ENCODE measurements at places on chromosomes 4 and X.
A peak's percentile ranks its signal among the peaks of the same experiment; 100 is the strongest.

DNA sequence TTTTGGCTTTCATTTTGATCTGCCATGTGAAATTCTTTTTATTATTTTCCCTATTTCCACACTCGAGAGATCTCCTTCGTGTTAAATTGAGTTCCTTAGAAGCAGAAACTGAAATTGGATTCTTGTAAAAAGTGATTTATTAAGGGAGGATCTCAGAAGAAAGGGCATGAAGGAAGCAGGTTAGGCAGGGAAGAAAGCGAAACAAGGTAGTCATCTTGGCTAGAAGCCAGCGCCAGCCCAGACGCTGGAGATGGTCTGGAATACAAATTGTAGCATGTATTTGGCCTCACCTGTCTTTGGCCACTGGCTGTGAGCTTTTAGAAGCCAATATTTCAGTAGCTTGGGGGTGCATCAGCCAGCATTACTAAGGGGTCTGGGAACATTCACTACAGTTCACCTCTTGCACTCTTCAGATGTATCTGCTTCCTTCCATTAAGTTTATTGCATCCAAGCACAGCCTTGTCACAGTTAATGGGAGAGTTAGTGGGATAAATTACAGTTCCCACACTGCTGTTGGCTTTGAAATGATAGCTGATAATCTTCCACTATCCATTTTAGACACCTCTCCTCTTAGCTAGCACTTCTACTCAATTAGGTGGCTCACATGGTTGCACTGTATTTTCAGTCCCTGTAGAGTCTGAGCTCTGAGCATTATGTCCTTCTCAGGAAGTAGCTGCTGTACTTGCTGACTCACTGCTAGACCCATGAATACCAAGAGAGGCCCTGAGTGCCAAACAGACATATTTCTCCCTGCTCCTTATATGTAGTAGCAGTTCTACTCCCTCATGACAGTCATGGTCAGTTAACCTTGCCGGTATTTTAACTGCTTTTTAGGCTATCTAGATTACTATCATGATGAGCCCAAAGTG lies 14.6 kb downstream of the GRXCR1 start:
- DNase-seq: no peak

GRCh38 chr4:128544272-128544671 lies 256.7 kb upstream of the PGRMC2 start:
- DNase-seq: no peak

DNA sequence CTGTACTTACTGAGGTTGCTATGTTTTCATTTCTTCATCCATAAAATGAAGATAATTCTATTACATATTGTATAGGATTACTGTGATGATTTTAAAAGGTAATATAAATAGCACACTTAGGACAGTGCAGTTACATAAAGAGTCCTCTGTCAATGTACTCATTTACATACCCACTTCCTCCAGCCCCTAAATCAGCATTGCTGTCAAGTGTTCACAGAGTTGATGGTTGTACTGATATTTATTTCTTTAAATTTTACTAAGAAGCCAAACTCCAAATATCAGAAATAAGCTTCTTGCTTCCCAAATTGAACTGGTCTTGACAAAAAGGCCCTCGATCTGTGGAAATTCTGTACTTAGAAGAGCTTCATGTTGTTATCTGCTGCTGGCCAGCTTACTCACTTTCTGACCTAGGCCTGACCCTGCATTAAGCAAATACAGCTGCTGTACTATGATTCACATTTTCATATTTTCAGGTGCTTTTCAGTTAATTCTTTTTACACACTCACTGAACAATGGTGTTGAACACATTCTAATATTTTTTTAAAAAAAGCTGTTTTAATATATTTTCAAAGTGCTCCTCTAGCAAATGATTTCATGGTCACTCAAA lies 259.6 kb downstream of the UNC5C start:
- DNase-seq: no peak

DNA sequence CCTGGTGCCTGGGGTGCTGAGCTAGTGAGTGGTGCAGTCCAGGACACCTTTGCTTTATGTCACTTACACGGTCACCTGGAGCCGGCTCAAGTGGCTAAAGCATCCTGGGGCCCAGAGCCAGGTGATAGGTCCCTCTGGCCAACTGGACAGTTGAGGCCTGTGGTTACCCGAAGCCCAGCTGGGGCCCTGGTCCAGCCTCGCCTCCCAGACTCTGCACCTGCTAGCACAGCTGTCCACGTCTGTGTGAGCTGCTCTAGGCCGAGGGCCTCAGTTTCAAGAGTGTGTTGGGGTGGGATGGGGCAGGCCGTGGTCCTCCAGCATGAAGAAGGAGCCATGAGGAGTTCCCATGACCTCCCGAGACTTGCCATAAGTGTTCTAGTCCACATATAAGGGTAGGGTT lies 7.7 kb upstream of the ADD1 start:
- DNase-seq: no peak

GRCh38 chr4:112279882-112280315 lies 5.8 kb downstream of the TIFA start:
- DNase-seq: no peak

- DNase-seq: no peak
Observed at GRCh38 chrX:151816934-151817333, 82.4 kb downstream of the CNGA2 start.

GRCh38 chrX:154598656-154599055 lies 13.7 kb downstream of the CTAG1A start:
- no peak for DNase-seq

DNA sequence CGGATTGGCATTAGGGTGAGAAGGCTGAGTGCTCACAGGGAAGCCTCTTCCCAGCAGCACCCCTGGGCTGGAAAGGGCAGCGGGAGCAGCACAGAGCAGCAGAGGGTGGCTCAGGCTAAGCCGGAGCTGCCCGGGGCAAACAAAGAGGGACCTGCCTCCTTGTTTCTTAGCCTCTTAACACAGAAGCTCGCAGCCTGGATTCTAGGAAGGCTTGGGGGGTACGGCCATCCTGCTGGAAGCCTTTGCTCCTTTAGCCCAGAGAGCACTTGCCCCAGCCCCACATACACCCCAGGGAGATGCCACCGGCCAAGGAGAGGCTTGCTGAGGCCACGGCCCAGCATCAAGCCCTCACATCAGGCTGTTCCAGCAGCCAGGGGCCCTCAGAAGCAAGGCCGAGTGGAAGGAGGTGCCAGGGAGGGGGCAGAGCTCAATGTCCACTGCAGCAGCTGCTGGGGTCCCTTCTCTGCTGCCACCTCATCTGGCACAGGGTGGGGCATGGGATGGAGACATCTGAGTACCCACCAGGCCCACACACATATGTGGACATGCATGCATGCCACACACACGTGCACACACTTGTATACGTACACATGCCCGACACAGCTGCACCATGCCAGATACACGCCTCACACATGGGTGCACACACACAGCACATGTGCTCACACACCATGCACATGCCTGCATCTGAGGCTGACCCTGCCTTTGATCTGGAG lies 20.3 kb upstream of the SPON2 start:
- DNase-seq: no peak

GRCh38 chrX:82589410-82589809 lies 918.7 kb upstream of the POU3F4 start:
- DNase-seq: no peak

GRCh38 chr4:42150653-42151567 lies 1.5 kb downstream of the BEND4 start:
- DNase-seq: no peak

DNA sequence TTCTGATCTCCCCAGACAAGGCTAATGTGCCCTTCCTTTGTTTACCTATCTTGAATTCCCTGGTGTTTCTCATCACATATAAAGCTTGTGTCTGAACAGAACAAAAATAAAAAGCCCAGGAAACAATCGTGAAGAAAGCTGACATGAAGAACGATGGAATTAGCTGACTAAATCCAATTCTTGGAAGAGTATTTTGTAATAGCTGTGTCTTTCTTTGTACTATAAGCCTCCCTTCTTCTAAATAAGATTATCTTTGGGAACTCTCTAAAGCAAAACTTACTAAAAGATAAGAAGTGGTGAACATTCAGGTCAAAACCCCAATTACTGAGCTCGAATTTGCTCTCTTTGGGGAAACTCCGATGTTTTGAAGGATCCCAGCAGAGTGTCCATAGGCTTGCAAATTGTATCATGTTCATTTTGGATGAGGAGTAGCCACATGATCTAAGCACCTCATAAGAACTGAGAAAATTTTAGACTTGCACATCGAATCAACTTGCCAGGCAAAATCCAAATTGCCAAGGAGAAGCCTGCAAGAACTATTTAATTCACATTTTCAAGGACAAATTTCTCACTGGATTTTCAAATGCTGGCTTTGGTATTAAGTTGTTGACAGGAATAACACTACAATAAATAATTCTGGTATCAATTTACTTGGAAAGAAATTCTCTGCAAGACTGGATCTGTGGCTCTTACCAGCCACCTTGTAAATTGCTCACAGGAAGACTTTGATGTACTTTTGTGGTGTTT lies 106.2 kb downstream of the LNX1 start:
- no peak for DNase-seq

GRCh38 chr4:154720123-154720522 lies 23.7 kb upstream of the LRAT start:
- no peak for DNase-seq

GRCh38 chrX:75096331-75096730 lies 59.8 kb downstream of the ABCB7 start:
- no peak for DNase-seq

- DNase-seq: no peak
Observed at GRCh38 chr4:169202145-169202699, 68.5 kb downstream of the SH3RF1 start.

GRCh38 chr4:15702941-15703403 lies at the start of gene BST1:
Gene BST1, plus strand, starts transcription at chr4:15703065. Its CDS starts 80 bp downstream, at chr4:15703145.
- peak; percentile 14 for DNase-seq

- no peak for DNase-seq
Observed at GRCh38 chrX:9401051-9401450, 63.8 kb upstream of the TBL1X start.

DNA sequence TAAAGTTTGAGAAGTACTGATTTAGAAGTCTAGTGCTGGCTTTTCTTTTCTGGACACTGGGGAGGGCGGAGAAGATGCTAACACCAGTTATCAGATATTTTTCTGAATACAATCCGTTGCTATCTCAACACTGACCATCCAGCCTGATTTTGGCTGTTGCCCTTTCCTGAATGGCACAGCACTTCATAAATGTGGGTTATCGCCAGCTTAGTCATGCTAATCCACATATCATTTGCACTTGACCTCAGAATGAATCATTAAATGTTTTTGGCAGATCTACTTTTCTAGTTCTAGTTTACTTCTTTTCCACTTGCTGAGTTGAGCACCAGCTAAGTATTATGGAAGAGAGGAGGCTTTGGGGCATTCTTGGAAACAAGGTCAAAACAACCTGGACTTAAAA lies 60.8 kb upstream of the ESX1 start:
- no peak for DNase-seq

GRCh38 chrX:91389026-91389425 lies 45.6 kb upstream of the PABPC5 start:
- no peak for DNase-seq

- DNase-seq: no peak
Observed at GRCh38 chrX:130343411-130343810, 3.7 kb downstream of the SLC25A14 start.

GRCh38 chrX:104435249-104435648 lies 130.8 kb upstream of the IL1RAPL2 start:
- no peak for DNase-seq

DNA sequence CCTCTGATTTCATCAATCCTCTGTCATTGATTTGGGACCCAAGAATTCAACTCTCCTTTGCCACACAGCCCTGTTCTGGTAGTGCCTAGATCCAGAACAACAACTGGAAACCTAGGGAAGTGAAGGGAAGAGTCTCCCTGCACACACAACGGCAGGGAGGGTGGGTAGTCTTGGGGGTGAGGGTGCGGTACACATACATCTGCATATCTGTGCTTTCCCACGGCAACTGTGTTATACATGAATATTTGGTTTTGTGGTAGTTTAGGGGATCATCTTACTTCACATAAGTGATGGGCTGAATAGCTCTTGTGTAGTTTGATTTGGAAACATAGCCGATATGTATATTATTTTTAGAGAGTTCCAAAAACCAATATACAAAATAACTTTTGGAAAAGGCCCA lies 3.3 kb upstream of the PRSS12 start:
- no peak for DNase-seq

DNA sequence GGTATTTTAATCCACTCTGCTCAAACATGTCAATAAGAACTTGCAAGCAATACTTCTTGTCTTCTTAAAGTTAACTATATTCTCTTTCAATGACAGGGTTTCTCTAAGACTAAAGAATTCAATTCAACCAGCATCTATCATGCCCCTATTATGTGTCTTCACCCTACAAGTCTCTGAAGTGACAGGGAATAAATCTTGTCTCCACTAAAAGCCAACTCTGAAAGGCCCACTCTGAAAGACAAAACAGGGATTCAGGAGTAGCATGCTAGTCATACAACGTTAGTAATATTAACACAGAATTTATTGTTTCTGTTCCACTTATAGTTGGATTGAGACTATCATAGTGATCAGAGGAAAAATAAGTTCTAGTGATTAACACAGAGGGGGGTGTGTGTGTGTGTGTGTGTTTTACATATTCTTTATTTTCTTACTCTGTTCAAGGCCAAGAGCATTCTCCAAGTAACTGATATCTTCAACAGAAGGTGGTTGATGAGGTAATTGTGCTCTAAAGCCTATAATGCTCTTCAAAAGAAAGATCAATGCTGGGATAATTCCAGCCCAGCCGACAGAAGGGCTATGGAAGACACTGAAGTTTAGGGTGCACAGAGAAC lies 122.4 kb upstream of the DCLK2 start:
- no peak for DNase-seq

GRCh38 chr4:67465032-67465762 lies 80.1 kb downstream of the CENPC start:
- DNase-seq: no peak

DNA sequence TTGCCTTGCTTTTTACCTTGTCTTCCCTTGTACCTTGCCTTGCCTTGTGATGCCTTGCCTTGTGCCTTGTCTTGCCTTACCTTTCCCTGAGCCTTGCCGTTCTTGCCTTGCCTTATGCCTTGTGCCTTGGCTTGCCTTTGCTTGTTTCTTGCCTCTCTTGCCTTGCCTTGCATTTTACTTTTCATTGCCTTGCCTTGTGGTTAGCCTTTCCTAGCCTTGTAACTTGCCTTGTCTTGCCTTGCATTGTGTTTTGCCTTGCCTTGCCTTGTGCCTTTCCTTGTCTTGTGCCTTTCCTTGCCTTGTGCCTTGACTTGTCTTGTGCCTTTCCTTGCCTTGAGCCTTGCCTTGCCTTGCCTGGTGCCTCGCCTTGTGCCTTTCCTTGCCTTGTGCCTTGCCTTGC lies 84.6 kb downstream of the TAB3 start:
- no peak for DNase-seq

DNA sequence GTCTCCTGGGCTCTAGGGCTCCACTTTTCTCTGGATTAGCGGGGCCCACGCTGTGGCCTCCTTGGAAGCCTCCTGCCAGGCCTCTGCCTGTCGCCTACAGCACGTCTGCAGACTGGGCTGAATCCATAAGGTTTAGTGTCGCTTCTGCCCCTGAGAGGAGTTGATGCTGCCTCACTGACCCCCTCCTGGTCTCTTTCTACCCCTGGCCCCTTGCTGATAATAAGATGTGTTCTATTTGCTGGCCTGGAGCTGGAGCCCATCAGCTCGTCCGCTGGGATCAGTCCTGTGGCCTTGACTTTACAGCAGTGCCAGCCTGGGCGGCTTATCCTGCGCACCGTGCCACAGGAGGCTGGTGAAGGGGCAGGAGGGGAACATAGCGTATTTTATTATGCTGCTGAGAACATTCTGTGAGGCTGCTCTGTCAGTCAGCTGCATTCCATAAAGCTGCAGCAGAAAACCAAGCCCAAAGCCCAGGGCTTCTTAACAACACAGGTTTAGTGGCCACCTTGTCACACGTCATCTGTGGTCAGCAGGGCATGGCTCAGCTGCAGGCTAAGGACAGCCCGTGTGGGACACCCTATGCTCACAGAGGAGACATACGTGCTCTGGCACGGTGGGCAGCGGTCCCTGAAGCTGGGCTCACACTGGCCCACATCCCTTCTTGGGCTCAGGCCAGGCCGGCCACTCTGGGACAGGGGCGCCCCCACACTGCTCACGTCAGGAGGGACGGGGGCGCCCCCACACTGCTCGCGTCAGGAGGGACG lies 29.3 kb upstream of the HGFAC start:
- no peak for DNase-seq

Data from hypothalamus (tissue), 51 donors.